Activated CD8-positive, alpha-beta memory T cell treated with anti-CD3 and anti-CD28 coated beads for 4 hours (primary cell): ENCODE measurements at places on chromosomes 6 and 20.

- DNase-seq, result no peak
These were observed 983 bp downstream of the RBBP9 start for GRCh38 chr20:18496042-18496441.

DNA sequence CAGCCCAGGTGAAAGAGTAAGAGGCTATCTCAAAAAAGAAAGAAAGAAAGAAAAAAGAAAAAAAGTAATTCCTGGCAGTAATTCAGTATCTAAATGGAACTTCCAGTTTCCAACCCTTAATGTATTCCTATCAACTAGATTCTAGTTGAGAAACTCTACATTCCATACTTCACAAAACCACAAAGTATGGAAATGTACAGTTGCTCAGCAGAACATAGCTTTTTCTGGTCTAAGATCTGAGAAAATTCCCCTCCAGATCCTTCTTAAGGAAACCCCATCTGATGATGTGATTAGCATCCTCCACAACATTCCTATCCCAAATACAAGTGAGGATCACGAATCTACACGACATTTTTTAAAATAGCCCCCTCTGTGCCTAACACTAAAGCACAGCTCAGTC lies 3.6 kb downstream of the ARMH2 start:
- DNase-seq, result no peak

DNA sequence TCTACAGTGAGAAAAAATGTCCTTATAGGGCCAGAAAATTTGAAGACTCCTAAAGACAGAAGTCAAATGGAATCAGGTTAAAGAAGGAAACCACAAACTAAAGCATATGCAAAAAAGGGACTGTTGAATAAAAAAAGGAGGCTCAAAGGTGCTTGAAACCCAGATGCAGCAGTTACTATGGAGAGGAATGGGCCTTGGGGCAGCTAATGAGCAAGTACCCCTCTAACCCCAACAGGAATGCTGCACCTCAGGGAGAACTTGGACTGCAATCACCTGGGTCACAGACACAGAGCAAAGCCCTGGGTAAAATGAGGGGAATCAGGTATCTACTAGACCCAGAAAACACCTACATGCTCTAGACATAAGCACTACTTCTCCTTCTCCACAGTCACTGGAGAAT lies 313.9 kb downstream of the UBE3D start:
- no peak for DNase-seq

DNA sequence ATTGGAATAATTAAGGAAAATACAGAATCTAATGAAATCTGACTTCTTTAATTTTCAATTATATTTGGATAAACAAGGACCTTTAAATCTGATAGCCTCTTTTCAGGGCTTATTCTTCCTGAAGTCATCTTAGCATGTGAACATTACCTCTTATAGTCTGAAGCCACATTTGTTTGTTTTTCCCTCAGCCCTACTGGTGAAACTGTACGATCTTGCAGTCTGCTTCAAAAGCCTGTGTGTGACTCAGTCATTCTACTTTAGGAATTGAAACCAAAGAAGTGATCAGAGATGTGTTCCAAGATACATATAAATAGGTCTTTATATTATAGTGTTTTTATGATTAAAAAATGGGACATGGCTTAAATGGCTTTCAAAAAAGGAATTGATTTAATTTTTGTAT lies 67.5 kb downstream of the MACROD2 start:
- no peak for DNase-seq

DNA sequence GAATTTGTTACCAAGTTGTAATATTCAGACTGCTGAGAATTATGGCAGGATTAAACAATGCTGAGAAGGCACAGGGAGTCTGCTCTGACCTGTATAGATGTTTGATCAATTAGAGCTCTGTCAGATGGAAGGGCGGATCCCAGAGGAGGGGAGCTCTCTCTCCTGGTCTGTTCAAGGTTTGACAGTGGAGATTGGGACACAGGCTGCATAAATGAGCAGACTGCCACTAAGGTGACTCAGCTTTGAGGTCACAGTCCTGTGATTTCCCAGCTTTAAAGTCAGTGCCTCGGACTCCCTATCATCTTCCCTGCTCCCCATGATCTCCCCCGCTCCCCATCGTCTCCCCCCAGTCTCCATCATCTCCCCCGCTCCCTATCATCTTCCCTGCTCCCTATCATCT lies 59.2 kb upstream of the SLC22A23 start:
- no peak for DNase-seq

GRCh38 chr20:14956026-14956425 lies 618.6 kb upstream of the FLRT3 start:
- DNase-seq, result no peak

DNA sequence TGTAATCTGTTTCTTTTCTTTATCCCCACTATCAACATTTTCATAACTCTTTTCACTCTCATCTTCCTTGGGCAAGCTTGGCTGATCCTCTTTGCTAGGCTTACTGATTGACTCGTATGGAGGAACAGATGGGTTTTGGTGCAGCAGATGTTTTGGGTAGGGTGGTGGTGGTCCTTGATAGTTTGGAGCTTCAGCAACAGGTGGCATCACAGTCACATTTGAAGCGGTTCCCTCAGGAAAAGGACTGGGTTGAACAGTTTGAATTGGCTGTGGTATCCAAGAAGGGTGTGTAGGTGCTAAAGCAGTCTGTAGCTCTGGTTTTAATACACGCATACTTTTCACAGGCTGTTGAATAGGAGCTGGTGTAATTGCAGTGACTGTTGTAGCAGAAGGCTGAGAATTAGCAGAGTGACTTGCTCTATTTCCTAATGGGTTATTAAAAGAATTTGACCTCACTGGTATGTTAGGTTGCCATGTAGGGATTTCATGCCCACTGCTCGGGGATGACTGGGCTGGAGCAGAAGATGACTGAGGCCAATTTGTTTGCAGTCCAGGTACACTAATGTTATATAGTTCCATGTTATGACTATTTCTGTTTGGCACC lies 34.5 kb downstream of the LATS1 start:
- DNase-seq, result no peak

DNA sequence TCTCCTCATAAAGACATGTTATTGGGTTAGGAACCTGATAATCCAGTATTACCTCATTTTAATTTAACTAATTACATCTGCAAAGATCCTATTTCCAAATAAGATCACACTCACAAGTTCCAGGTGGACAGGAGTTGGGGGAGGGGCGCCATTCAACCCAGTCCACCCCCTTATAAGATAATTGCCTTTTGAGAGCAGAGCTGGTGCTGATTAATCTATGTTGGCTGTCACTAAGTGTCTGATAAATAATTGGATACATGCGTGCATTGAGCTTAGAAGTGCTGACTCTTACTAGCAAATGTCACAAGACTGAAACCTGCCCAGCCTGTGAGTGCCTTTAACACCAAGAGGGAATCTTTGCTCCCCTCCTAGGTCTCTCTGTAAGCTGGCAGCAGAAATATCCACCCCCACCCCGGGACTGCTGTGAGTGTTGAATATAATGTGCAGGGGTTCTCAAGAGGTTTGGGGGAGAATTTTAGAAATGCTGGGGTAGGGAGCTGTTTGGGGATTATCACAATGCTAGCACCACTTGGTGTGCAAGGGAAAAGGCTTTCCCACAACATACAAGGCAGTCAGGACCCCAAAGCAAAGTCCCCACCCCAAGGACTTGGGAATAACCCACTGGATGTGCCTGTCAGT lies 87.5 kb downstream of the ANKRD60 start:
- DNase-seq, result no peak

DNA sequence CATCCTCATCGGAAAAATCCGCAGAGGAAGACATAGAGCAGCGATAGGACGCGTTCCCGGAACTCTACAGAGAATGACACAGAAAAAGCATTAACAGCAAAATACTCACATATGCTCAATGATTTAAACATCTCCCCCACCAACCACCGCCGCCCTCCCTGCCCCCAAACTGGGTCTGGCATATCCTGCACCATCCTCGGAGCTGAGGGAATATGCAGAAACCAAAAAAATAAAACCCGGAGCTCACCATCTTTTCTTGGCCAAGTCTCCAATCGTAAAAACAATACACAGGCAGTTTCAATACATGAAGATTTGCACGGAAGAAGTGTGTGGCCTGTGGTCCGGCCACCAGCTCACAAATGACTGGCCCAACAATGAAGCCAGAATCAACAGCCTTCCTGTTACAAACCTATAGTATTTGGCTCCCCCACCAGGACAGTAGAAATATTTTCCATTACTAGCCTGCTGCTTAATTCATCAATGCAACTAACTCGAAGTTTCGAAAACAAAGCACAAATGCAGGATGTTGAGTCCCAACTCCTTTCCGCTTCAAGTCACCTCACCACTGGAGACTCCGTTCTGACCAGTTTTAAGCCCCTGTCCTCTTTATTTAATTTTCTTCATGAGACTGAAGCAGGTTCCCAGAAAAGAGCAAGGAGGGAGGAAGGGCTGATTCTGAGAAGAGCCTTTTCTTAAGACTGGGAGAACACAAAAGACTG lies 103.2 kb upstream of the BEND6 start:
- DNase-seq, result no peak

DNA sequence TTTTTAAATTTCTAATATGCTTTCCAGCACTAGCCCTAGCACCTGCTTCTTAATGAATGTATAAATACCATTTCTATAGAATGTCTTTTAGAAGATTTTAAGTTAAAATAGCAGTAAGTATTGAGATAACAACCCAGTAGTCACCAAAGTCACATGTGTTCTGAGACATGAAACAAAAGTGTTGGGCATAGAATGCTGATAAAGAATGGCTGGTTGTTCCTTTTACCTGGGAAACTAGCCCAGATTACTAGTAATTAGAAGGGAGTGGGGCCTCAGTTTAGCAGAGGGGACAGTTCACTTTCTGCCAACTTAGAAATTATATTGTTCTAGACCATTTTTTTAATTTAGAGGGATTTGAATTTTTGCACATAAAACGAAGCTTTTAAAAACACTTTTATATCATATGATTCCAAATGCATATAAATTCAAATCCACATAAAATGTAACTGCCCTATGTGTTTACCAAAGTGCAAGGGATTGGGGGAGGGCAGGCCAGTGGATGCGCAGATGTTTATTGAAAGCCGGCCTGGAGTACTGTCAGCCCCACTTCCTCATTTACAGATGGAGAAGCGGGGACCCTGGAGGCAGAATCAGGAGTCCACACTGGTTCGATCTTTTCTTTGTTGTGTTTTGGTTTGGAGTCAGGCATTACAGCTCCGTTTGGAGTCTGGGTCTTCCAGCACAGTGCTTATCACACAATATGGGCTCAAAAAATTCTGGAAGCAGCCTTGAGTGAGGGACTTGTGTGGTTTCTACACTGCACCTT lies 139.8 kb downstream of the ZDHHC14 start:
- DNase-seq, result no peak

DNA sequence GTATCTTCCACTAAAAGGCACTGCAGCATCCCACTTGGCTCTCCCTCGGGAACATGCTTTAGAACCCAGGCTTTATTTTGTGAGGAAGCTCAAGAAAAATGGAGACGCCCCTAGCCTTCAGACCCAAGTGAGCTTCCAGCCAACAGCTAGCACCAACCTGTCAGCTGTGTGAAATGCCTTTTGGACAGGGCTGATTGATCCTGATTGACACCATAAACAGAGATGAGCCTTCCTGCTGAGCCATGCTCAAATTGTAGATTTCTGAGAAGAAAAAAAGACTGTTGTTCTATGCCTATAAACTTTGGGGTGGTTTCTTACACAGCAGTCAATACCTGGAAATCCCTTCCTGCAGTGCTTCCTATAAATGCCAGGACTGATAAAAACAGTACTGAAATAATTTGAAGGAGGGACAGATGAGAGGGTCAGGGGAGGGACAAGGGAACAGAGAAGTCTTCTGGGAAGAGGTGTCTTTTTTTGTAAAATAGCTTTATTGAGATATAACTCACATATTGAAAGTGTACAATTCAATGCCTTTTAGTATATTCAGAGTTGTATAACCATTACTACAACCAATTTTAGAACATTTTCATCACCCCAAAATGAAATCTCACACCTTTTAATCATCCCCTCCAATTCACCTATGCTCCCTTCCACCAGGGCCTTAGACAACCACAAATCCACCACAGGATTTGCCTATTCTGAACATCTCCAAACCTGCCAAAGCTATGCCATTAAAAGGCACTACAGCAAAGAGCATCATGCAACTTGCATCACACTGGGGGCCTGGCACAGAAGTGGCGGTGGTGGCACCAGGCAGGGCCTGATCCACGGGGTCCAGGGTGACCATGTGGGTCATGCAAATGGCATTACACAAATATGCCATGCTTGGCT lies 2.7 kb upstream of the STK4 start:
- no peak for DNase-seq

DNA sequence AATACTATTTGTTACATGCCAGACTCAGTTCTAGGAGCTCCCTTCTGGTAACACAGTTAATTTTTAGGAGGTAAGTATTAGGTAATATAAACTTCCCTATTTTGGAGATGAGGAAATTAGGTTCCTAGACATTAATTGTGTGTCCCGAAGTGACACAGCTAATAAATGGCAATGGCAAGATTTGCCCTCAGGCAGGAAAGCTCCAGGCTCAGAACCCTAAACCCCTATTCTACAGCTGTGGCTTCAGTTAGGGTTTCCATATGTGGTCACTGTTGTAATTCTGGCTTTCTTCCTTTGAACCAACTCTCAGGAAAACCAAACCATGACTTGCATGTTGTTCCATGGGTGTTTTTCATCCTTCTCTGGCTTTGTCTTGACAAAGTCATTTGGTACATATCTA lies 188.2 kb downstream of the PLCB1 start:
- DNase-seq, result no peak

- DNase-seq, result no peak
These were observed 80.9 kb downstream of the SESN1 start for GRCh38 chr6:109013656-109014305.

DNA sequence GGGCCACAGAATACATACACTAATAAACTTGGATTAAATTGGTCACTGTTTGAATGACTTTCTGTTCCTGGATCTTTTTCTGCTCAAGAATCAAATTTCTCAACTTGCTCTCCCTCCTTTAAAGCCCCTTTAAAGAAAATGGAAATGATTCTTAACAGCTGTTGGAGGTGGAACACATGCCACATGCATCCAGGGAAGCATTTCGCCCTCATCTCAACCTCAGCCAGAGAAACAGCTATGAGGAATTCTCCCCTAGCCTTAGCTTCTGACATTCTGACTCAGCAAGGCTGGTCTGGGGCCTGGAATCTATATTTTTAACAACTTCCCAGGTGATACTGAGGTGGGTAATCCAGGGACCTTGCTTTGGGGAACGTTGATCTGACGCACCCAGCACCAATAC lies 263.4 kb upstream of the ECI2 start:
- DNase-seq, result no peak

- DNase-seq, result no peak
These were observed 185.6 kb downstream of the OR2B2 start for GRCh38 chr6:27726619-27727023.

GRCh38 chr6:137892271-137892708 lies 25.2 kb downstream of the TNFAIP3 start:
- DNase-seq, result no peak
